Progenitor cell of endocrine pancreas (in vitro differentiated cells): ENCODE measurements at places on chromosomes 4 and X. TPM values are rescaled to one million over a fixed set of nuclear protein-coding genes. Genes with fewer than 3 reads are reported as not detected.

CDS1 gene
- total RNA-seq: 21.6 and 22.2 TPM in 2 replicates

GRCh38 chr4:41693629-41694028 lies 54.9 kb downstream of the PHOX2B start:
- no peaks in the 10 kb centered on the region for H3K36me3 ChIP-seq

GRCh38 chr4:176921256-176921655 lies 128.5 kb upstream of the VEGFC start:
- no peak overlapping the region for H3K27ac ChIP-seq
- H3K36me3 ChIP-seq: no peaks in the 10 kb centered on the region
- no peaks in the 10 kb centered on the region for H3K27me3 ChIP-seq
- H3K4me1 ChIP-seq: no peaks in the 10 kb centered on the region
- H3K4me3 ChIP-seq: no peak overlapping the region

GRCh38 chr4:48538358-48538757 lies 48.3 kb downstream of the ZAR1 start:
- peaks cover 16% of the 10 kb centered on the region for H3K36me3 ChIP-seq
- no peak overlapping the region for H3K27ac ChIP-seq
- DNase-seq: no peak
- H3K27me3 ChIP-seq: no peaks in the 10 kb centered on the region
- H3K4me3 ChIP-seq: no peak overlapping the region

GRCh38 chr4:101695176-101695575 lies 95.4 kb upstream of the BANK1 start:
- H3K27ac ChIP-seq: no peak overlapping the region
- H3K4me3 ChIP-seq: no peak overlapping the region
- H3K27me3 ChIP-seq: no peaks in the 10 kb centered on the region
- no peaks in the 10 kb centered on the region for H3K36me3 ChIP-seq
- peaks cover 17% of the 10 kb centered on the region for H3K4me1 ChIP-seq
- no peak for DNase-seq
